ENCODE measurements at places on chromosomes 5 and 9.

GRCh38 chr5:82185851-82186250, 92.3 kb downstream of the RPS23 start:
- DNase-seq = no peak

GRCh38 chr9:121813519-121814210, 162.2 kb downstream of the DAB2IP start:
- no peak for DNase-seq

DNA sequence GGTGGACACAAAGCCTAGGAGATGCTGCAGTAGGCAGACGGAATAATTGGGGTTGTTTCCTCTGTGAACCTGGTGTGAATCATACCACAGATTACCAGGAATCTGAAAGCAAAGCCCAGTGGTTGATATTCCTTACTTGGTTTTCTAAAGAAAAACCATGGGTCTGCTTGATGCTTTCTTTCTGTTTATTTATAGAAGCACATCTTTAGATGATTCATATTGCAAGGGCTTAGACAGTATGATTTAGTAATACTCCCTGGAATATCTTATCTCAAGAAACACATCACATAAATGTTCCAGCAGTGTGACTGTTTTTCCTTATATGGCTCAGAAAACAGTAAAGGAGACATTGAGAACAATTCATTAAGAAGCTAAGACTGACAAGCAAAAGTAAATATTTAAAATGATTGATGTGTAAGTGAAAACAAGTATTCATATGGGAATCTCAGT, 623.3 kb downstream of the RAB3C start:
- no peak for DNase-seq

- DNase-seq = no peak
Observed at GRCh38 chr9:69250681-69251080, 74.3 kb upstream of the ENTREP1 start.

DNA sequence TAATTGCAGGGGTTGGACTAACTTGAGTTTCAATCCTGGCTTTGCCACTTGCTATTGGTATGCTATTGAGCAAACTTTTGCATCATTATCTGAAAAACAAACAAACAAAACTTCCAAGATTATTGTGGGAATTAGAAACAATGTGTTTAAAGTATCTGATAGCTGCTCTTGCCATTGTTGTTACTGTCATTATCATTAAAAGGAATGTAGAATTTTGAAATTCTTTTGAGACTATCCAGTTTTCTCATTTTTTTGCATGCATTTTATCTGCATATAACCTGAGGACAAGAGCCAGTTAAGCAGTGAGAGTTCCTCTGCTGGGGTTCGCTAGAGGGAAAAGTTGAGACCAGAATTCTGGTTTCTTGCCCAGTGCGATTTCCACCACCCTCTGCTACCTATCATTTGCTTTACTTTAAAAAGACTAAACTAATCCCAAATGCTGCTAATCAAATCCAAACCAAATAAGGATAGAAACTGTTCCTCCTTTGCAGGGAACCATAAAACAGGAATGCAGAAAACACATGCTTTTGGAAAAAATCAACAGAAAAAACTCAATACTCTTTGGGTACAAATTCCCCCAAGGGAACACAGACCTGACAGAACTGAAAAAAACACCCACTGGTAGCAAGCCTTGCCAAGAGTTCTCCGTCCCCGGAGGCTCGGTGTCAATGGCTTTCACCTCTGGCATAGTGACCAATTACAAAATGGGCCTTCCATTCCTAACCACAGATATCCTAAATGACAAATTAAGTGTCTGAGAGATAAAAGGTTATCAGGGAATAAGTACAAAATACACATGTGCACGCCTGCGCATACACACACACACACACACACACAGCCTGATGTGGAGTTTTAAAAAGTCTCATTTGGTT, 373.7 kb downstream of the ARL15 start:
- peak; percentile 72 for DNase-seq

DNA sequence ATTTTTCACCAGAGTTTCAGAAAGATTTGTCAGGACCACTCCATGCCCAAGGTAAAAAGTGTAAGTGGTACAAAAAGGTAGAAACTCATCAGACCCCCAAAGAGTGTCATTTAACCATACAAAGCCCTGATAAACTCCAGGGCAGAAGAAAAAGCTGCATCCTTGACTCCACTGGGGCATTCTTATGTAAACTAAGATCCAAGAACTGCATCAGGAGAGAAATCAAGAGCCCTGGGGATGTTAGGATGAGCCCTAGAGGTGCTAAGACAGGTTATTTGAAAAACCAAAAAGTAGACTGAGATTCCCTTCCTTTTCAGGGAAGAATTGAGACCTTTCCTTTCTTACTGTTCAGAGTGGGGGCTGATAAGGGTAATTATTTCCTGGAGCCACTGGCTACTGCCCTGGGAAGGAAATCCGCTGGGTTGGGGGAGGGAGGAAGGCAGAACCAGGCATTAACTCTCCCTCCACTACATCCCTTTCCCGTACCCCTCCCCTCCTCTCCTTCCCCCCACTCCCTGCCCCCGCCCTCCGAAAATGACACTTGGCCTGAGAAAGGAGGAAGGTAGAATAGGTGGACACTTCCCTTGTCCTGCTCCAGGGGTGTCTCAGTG, 54.7 kb downstream of the FXN start:
- no peak for DNase-seq

GRCh38 chr5:40071870-40072269, 607.8 kb upstream of the PTGER4 start:
- DNase-seq = no peak

GRCh38 chr5:168724227-168724626, 145.1 kb upstream of the PANK3 start:
- DNase-seq = no peak

- DNase-seq = no peak
Observed at GRCh38 chr9:761176-761792, 80.2 kb upstream of the DMRT1 start.

GRCh38 chr5:134468921-134469400, 56.5 kb upstream of the JADE2 start:
- no peak for DNase-seq

DNA sequence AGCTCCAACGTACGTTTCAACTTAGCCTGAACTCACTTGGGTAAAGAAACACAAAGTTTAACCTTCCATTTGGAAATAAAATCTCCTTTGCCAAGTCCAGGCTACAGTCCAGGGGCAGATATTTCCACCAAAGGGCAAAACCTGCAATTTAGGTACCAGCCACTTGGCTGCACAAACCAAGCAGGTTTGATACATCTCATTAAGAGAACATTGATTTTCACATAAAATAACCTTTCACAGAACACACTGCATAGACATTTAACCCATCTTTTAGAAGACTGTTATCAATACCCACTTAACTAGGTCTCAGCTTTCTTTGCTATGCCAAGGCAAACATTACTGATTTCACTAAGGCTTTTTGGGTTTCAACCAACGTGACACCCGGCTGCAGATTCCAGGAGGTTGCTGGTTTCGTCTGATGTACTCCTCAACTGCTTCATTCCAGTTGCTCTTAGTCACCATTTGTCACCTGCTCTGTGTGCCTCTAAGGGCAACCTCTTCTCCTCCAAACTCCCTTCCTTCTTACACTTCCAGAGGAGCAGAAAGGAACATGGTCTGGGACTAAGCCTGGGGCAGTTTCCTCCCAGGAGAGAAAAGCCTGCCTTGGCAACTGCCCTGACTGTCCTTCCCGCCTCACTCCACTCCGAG, 67.1 kb downstream of the EPB41L4B start:
- no peak for DNase-seq

- no peak for DNase-seq
Observed at GRCh38 chr9:13367784-13368183, 88.3 kb upstream of the MPDZ start.

GRCh38 chr9:78695519-78695918, 398.6 kb downstream of the PSAT1 start:
- no peak for DNase-seq

DNA sequence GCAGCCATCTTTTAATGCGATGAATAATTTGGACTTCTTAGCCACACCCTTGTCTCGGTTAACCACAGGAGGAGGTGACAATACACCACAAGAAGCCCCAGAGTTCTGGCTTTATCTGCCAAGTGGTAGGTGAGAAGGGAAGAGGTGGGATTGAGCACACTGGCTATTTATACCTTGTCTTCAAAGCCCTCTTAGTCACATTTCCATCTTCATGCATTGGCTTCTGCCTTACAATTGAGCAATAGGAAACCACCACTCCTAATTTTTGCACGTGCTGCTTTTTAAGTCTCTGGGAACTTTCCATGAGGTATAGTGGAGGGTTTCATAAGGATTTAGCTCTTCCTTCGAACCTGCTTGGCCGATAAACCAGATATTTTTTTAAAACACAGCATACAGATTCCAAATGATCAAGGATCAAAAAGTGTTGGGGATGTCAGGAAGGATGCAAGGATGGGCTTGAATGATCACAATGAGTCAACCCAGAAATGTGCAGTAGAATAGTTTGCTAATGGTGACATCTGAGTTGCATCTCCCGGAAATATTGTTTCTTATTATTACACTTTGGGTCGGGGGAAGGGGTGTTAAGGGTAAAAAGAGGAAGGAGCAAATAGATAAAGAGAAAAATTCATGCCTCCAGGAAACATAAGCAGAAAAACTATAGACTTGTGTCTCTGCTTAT, 25.5 kb downstream of the PLAC8L1 start:
- DNase-seq = peak; percentile 11

GRCh38 chr9:9920425-9921060, 692.3 kb downstream of the PTPRD start:
- DNase-seq = no peak

GRCh38 chr5:104594850-104595249, 1032.3 kb upstream of the NUDT12 start:
- no peak for DNase-seq

DNA sequence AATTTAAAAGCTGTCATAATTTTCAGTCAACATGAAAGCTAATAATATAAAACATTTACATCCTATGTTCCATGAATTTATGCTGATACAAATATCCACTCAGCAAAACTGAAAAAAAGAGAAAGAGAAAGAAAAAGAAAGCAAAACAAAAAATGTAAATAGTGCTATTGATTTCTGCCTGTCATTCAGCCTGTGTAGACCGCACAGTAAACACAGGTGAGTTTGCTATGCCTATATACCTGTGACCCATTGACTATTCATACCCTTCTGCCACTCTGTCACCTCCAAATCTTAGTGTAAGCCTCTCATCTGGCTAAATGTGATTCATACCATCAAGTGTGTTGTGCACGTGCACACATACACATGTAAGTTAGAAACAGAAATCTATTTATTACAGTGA, 359.0 kb upstream of the RORB start:
- no peak for DNase-seq

- DNase-seq = no peak
Observed at GRCh38 chr5:96967400-96967799, 31.5 kb downstream of the LNPEP start.

- DNase-seq = no peak
Observed at GRCh38 chr9:98563212-98563907, 145.4 kb downstream of the GABBR2 start.

DNA sequence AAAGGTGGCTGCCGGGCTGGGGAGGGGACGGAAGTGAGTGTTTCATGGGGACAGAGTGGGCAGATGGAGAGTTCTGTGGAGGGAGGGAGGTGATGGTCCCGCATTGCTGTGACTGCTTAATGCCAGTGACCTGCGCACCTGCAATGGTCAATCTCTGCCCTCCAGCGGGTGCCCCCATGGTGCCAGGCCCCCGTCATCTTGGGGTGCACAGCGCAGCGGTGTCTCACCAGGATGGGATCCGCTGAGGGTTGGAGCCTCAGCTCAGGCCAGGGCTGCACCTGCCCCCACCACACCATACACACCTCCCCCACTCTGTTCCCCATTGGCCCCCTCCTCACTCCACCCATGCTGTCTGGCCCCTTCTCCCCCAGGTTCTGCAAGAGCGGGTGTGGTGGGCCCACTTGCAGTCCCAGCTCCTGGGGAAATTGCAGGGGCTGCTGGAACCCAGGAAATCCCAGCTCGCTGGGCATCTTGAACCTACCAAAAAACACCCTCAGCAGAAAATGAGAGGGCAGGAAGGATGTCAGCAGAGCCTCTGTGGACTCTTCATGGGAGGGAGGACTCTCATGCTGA, 12.1 kb upstream of the CAMSAP1 start:
- DNase-seq = no peak

GRCh38 chr9:91783411-91783810, 166.6 kb downstream of the ROR2 start:
- DNase-seq = no peak

GRCh38 chr5:149426931-149427330, 47.8 kb upstream of the IL17B start:
- no peak for DNase-seq

DNA sequence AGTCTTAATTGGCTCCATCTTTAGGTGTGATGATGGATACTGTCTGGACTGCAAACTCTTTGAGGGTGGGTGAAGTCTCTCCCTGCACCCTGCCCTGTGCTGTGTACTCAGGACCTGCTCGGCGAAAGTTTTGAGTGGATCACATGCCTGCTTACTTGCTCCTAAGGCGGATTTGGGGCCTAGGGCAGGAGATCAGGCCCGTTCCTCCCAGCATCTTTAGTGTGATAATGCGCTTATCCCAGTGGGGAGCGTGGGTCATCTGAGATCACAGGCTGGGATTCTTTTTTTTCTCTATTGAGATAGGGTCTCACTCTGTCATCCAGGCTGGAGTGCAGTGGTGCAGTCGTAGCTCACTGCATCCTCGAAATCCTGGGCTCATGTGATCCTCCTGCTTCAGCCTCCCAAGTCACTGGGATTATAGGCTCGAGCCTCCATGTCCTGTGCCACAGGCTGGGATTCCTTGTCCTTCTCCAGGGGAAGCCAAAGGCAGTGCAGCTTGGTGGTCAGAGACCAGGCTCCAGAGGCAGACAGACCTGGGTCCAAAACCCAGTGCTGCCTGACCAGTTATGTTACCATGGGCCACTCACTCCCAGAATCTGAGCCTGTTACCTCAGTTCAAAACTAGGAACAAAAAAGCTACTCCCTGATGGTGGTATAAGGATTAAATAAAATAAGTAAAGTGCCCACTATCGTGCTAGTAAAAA, 59.7 kb downstream of the ZNF618 start:
- DNase-seq = no peak
